ENCODE measurements at places on chromosomes 16 and 17.

DNA sequence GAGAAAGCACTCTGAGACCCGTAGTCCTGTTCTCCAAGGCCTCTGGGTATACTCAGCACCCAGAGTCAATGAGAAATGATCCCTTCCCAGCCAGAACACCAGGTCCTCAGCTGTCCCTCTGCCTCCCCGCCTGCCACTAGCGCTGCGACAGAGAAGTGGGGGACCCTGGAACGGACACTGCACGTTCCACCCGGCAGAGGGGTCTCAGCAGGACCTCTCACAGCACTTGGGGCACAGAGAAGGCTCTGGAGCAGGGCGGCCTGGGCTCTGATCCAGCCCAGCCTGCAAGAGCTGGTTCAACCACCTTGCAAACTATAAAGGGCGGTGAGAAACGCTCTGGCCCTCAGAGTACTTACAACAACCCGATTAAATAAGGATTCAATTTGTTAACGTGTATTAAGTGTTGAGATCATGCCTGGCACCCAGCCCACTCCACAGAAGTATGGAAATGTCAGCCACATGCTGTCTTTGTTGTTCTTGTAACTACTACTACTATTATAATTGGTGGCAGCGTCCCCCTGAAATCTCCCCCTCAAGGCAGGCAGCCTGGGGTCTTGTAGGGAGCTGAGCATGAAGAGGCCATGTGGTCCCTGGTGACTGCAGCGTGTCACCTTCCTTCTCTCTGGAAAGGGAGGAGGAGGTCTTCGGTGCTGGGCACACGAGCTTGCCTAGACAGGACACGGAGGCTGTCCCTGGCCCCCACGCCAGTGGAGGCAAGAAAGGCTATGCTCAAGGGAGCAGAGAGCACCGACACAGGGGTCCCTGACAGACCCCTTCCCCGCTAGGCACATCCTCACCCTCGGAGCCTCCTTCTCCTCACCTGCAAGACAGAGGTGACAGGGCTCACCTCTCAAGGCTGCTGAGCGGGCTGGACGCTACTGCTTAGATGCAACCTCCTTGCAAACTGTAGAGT, 2.4 kb downstream of the OSGIN1 start:
- no peak for ATAC-seq

DNA sequence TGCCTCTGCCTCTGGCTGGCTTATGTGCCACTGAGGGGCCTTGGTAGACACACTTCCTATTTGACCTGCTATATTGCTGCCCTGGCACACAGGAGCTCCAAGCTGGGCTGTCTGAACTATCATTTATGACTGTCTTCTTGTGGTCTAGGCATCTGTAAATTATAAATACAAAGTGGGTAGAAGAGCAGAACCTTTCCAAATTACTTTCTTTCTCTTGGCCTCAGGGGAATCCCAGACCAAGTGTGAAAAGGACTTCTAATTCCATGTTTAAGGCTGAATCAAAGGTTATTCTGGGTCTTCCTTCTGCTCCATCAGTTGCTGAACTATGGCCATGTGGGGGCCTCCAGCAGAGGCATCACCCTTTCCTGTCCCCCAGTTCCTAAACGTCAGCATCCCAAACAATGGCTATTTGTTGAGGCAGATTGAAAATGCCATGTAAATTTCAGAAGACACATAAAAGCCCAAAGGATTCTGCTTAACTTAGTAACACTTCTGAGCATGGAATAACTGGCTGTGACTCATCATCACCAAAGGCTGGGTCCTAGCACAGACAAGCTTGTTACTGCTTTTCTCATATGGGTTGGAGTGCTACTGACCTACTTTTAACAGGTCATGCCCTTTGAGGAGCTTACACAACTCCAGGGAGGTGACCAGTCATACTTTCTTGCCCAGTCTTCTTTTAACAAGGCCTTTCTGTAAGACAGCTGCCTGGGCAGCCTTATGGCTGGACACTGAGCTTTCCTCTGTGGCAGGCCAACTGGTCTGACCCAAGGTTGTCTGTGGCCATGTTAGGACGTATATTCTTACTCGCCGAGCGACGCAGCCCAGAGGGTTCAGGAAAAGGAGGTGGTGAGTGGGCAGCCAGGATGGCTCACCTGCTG, 154.8 kb downstream of the VPS53 start:
- no peak for ATAC-seq

- ATAC-seq, result peak; percentile 78
Observed at GRCh38 chr16:88005181-88005581, 53.9 kb downstream of the BANP start.

DNA sequence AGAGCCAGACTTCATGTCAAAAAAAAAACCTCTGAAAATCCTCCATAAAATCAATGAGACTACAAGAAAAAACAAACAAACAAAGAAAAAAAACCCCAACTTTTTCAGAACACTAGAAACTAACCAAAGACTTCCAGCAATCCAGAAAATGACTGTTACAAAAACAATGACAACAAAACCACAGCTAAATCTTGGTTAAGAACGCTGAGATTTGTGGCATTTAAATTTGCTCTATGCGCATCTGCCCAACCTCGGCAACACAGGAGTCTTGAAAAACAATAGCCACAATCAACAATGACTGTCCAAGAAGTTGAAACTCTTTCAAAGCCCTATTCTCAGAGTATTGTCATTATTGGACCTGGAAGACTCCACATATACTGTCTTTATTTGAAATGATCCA, 402.4 kb downstream of the ZFHX3 start:
- ATAC-seq, result no peak

DNA sequence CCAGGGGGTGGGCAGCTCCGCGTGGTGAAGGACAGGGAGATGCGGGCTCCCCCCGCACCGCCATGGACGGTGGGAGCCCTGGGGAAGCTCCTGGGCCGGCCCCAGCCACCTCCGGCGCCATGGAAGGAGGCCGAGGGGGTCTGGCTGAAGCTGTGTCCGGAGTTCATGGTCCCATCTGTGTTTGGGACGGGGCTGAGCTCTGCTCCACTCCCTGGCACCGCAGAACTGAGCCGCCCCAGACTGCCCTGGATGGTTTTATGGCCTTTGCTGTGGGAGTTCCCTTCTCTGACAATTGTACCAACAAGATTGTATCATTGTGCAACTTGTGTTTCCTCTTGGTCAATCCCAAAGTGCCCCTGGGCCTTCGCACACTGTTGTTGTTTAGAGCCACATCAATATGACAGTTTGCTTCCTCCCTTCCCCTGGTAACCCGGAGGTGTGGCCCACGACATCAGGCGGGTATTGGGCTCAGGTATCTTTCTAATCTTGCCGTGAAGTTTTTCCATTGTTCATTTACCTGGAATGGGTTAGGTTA, 942 bp downstream of the KRT23 start:
- ATAC-seq, result no peak

- ATAC-seq, result no peak
Observed at GRCh38 chr17:58265271-58265670, 15.5 kb downstream of the MPO start.

GRCh38 chr17:77280304-77281121, 139.7 kb downstream of the SEC14L1 start:
- peak; percentile 2 for ATAC-seq

- no peak for ATAC-seq
Observed at GRCh38 chr16:5044011-5044540, 10.3 kb upstream of the NAGPA start.

DNA sequence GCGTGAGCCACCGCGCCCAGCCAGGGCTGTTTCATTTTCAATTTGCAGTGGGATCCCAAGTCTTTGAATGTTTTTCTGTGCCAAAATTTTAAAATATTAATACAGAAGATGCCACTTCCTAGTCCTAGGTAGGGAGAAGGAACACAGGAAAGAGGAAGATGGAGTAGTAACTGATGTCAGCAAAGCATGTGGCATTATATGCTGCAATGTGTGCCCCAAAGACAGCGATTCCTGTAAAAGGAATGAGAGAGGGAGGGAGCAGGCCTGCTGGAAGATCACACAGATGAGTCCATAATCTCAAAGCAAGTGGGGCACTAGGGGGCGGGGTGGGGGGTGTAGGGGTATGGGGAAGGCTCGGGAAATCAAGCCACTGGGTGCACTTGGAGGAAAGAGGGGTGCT, 23.4 kb upstream of the SSTR2 start:
- no peak for ATAC-seq

DNA sequence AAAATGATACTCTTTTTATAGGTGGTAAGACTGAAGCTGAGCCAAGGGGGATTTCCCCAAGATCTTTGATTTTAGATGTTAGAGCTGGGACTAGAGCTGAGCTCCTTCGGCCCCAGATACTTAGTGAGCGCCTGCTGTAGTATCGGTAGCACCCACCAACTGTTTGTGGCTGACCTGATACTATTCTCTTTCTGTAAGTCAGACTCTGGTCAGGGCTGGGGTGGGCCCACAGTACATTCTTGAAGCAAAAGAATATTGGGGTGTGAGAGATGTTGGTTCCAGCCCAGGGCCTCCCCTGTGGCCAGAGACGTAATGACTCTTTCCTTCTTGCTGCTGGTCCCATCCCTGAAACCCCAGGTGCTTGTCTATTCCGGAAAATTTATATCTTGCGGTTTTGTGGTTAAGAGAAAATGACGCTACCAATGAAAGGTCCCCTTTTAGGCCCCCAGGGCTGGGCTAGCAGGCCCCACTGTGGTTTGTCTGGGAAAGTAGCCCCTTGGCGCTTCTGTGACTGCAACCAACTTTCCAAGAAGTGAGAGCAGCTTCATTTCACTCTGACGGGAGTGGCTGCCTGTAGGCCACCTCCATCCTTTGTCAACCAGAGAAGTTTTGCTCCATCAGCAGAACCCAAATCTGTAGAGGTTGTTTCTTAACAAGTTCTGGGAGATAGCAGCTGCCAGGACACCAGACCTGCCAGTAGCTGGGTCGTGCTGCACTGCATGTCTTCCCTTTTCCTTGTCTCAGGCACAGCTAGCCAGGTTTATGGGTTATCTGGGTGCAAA, 86.4 kb upstream of the LGALS9 start:
- ATAC-seq, result peak; percentile 91

- no peak for ATAC-seq
Observed at GRCh38 chr16:11801481-11802021, 4.5 kb upstream of the ZC3H7A start.

DNA sequence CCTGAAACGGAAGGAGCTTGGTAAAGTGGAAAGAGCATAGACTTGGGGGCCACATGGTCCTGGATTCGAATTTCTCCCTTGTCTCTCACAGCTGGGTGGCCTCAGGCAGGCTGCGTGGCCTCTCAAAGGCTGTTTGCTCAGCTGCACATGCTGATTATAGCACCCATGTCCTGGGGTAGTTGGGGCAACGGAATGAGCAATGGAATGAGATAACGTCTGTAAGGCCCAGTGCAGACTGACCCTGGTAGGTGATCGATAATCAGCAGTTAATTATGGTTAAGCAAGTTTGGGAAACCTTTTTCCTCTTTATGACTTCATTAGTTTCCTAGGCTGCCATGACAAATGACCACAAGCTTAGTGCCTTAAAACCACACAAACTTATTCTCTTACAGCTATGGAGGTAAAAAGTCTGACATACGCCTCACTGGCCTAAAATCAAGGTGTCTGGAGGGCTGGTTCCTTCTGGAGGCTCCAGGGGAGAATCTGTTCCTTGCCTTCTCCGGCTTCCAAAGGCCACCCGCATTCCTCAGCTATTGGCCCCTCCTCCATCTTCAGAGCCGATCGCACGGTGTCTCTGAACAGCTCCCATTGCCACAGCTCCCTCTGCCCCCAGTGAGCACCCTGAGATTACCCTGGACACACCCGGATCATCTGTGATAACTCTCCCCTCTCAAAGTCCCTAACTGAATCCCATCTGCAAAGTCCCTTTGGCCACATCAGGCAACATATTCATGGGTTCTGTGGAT, 294.9 kb upstream of the FOXF1 start:
- no peak for ATAC-seq

- ATAC-seq, result no peak
Observed at GRCh38 chr17:64617125-64617780, 44.9 kb downstream of the SMURF2 start.

DNA sequence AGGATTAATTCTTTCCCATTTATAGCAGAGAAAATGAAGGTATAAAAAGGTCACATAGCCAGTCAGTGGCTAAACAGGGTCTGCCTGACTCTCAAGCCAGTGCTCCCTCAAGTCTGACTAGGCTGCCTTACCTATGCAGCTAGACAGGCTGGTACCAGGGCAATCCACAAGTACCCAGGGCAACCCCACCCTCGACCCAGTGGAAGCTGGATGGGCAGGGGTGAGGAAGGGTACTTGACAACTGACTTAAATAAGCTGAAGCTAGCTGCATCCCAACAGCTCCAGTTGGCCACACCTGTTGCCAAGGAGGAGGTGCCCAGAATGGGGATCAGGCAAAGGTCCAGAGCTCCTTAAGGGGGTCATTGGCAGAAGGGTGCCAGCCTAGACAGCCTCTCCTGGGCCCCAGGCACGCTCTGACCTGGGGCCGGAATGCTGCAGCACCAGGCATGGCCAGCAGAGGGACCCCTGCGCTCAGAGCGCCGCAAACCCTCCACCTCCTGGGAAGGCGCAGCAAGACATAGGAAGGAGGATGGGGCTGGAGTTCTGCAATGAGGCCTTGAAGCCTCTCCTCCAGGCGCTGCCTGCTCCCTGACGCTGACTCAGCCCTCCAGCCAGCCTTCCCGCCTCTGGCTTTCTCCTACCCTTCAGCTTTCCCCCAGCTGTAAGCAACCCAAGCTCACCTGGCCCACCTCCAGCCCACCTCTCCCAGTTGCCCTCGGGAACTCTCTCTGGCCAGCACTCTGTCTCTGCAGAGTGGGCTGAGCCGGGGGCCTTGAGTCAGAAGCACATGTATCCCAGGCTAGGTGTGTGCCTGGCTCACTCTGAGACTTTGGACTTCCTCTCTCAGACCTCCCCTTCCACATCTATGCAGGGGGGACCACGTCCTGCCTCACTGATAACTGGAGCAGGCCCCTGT, 28.8 kb downstream of the MPP2 start:
- ATAC-seq, result peak; percentile 74

DNA sequence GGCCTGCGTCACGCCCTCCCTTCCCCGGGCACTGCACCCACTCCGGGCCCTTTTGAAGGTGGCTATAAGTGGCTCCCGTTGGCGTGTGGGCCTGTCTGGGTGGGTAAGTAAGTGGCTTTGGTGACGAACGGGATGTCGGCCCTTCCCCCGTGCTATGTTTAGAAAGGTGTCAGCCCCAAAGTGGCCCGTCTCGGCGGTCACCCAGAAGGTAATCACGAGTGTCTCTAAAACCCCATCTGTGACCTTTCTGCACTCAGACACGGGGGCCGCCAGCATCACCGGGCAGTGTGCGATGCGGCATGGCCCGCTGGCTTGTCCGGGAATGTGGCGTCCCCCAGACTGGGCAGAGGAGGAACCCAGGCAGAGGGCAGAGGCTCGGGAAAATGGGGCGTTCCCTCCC, 88.2 kb downstream of the IRX5 start:
- no peak for ATAC-seq

- ATAC-seq, result no peak
Observed at GRCh38 chr16:69384974-69385373, 833 bp downstream of the TERF2 start.

DNA sequence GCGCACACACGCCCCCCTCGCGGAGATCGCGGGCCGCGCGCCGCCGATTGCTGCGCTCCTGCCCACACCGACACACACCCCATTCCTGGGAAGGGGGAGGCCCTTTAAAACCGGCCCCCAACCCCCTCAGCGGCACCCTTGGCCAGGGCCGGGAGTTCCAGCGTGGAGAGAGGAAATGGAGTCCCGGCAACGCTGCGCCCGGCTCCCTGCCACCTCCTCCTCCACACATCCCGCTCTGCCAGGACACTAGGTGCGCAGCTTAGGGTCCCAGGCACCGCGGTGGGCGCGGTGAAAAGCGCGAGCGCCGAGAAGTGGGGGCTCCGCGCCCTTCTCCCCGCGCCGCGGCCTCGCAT, 397 bp downstream of the CDC42EP4 start:
- ATAC-seq, result peak; percentile 20

GRCh38 chr17:47730681-47731080, 2.4 kb upstream of the TBX21 start:
- no peak for ATAC-seq
